Panc1 (cell line): ENCODE measurements at places on chromosomes 3 and 15. TPM values are rescaled to one million over a fixed set of nuclear protein-coding genes. Genes with fewer than 3 reads are reported as not detected.

- DNase-seq = peak; percentile 91
Measured at GRCh38 chr3:149579838-149580542, 77.8 kb downstream of the WWTR1 start.

GOLGA8T gene
- total RNA-seq = not detected

KLF15 gene
- 0.10 TPM for total RNA-seq

GRCh38 chr3:24674261-24674660 lies 179.6 kb upstream of the THRB start:
- no peak for DNase-seq

GRCh38 chr3:148873977-148874376 lies 8.9 kb downstream of the CPA3 start:
- DNase-seq = no peak

TEX9 gene
- 4.1 TPM for total RNA-seq

DNA sequence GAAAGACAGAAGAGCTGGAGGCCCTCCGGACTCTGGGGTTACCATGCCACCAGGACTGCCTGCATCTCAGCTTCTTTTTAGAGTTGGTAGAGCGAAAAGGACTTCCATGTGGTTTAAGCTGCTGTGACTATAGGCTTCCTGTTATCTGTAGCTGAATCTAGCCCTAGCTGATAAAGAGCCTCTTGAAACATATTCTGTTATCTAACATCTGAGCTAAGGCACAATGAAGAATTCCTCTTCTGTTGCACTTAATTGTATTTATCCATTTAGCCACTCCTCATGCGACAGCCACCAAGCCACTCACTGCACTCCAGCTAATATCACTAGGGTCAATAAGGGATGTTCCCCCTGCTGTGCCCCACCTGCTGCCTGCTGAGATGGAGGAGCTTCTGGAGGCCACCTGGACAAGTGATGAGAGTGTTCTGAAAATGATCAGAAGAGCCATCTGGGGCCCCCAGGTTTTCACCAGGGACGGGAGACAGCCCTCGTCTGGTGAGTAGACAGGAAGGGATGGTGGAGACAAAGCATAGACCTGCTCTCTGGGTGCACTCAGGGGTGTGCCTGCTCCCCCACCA lies 94.6 kb upstream of the PLXNA1 start:
- DNase-seq = no peak

DNA sequence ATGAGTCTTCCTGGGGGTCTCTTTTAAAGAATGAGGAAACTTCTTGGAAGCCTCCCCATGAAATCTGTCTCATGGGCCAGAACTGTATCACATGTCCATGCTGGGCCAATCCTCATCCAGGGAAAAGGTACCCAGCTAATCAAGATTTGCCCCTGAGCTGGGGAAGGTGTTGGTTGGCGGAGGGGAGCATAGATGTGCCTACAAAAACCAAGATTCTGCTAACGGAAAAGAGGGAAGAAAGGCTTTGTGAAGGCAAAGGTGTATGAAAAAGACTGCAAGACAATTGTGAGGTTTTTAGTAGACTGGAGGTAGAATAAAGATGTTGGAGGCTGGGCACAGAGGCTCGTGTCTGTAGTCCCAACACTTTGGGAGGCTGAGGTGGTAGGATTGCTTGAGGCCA lies 18.5 kb upstream of the BLM start:
- DNase-seq = no peak

ILDR1 gene
- not detected for total RNA-seq
